Dermis microvascular lymphatic vessel endothelial cell (primary cell): ENCODE measurements at places on chromosomes 2 and 18. TPM values are rescaled to one million over a fixed set of nuclear protein-coding genes. Genes with fewer than 3 reads are reported as not detected.

MAP2 gene
- total RNA-seq, result 3.3 and 11.2 TPM in 2 replicates

TWIST2 gene
- total RNA-seq, result 0.38 TPM in 1 of 2 replicates, not detected in the other

- DNase-seq, result peak; percentile 16
These were observed 17.6 kb downstream of the PRKCE start for GRCh38 chr2:45669032-45669486.

ASB18 gene
- total RNA-seq, result not detected in 2 replicates

GRCh38 chr2:67854103-67854743 lies 208.6 kb downstream of the C1D start:
- DNase-seq, result no peak

CYP1B1 gene
- total RNA-seq, result 0.13 and 1.0 TPM in 2 replicates
